ENCODE measurements at places on chromosomes 13 and 19.

DNA sequence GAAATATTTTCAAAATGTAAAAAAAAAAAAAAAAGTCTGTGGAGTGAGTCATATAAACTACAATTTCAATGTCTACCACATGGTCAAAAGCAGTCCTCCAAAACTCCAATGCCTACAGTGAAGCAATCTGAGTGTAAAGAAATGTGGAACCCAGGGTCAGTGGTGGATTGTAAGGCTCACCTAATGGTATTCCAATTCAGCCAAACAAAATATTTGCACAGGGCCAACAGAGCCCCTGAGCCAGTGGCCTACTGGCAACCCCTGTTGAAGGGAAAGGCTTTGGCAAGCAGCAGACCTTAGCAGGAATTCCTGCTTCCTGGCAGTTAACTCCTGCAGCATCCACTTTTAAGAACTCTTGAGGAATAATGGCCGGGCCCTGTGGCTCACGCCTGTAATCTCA is 3.4 kb downstream of the DNMT1 start:
- no peak for DNase-seq

DNA sequence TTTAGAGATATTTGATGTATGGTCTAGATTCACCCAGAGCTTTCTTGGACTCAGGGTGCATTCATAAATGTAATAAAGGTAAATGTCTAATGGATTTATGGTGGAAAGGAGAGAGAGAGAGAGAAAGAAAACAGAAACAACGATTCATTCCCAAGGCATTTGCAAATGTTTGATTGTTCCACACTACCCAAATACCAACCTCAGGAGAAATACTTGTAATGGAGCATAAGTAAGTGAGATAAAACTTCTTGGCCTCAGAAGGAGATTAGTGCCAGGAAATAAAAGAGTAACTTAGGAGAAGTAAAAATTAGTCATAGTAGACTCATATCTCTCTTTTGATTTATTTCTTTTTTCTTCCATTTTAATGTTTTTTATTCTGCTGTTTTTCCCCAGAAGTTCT is 40.6 kb upstream of the DGKH start:
- DNase-seq: no peak

- DNase-seq: no peak
Observed at GRCh38 chr13:67223742-67224141, 6.4 kb downstream of the PCDH9 start.

DNA sequence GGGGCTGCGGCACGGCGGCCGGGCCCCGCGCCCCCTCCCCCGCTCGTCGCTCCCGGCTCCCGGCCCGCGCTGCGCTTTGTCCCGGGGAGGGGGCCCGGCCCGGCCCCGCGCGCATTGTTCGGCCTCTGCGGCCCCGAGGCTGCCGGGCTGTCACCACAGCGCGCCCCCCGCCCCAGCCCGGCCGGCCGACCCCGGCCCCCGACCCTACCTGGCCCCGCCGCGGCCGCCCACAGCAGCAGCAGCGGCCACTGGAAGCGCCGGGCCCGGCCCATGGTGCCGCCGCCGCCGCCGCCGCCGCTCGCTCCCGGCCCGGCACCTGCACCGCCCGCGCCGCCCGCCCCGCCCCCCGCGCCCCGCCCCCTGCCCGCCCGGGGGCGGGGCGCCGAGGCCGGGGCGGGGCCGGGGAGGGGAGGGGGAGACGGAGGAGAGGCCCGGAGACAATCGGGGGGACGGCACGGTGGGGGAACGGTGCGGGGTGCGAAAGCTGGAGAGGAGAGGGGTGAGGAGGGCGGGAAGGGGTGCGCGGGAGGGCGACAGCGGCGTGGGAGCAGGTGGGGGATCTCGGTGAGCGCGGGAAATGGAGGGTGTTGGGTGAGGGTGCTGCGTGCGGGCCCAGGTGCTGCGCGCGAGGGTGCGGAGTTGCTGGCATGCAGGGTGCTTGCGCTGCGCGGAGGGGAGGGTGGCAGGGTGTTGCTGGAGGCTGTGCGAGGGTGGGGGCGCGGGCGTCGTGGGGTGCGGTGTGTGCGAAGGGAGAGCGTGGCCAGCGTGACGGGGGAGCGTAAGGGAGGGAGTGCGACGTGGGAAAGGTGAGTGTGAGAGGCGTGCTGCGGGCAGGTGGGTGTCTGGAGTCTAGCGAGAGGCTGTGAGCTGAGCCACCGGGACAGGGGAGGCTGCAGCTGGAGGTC is at the start of gene CADM4:
CADM4 (minus strand) TSS at position 332 of the 905 bp plus-strand sequence; CDS start at position 272, 60 bp downstream.
- no peak for DNase-seq

- DNase-seq: no peak
Observed at GRCh38 chr19:51122112-51122981, 2.4 kb upstream of the SIGLEC9 start.

DNA sequence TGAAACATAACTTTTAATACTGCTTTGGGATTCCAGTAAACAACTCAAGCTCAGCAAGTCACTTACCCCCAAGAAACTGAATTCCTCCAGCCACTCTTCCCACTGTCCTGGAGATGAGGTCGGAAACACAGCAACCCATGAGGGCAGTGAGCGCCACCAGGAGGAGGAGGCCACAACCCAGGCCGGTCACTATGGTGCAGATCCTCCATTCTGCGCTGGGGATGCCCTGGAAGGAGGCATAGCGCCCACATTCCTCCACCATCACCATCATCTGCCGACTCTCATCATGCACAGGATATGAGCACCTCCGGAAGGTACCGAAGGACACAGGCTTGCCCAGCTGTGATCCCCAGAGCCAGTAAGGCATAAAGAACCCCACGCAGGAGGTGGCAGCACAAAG is 2.2 kb downstream of the LHFPL6 start:
- DNase-seq: no peak

DNA sequence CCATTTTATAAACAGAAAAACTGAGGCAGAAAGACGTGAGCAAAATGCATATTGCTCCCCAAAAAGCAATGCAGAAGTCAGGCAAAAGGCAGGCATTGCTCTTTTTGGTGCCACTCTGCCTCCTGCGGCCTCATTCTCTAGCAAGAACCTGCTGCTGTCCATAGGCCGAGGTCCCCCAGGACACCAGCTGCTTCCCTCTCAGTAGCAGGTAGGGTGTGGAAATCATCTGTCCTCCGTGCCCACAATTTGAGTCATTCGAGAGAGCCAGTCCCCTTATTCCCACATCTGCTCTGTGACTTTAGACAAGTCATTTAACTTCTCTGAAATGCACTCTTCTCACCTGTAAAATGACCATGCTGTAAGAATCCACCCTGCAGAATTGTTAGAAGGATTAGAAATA is 50.0 kb downstream of the TNFRSF19 start:
- DNase-seq: no peak

GRCh38 chr13:19622193-19622592 is 11.3 kb upstream of the MPHOSPH8 start:
- DNase-seq: no peak

DNA sequence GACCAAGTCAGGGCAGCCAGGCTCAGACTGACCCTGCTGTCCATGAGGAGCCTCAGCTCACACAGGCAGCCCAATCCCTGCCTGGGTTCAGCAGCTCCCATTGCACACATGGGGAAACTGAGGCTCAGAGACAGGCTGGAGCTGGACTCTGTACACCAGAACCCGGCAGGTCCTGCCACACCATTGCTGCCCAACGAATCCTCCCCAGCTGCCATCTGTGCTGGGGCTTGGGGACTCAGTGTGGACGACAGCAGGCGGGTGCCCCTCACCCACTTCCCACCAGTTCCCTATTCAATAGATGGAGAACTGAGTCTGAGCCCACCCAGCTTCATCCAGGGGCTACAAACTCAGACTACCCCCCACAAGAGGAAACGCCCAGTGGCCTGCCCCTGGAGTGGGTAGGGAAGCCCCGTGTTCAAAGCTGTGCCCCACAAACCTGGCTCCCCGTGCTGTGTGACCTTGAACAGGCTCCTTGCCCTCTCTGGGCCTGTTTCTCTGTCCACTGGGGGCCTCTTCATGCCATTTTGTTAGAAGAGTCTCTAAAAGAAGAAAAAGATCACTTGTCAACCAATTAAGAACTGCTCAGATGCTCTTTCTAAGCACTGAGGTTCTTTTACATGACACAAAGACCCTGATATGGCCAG is 50.8 kb downstream of the AP1M1 start:
- no peak for DNase-seq

DNA sequence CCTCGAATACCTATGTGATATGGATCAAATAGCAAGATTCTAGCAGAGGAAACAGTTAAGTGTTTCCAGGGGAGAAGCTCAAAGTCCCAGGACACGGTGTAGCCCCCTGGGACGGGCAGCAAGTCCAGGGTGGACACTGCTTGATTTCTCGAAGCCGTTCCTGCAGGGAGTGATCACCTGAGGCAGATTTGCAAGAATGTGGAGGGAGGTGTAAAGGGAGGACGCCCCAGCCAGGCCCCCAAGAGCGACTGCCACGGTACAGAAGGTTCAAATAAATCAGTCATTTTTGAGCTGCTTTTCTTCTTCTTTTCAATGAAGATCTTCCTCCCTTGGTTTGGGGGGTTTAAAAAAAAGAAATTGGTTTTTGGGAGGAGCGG is 41.4 kb downstream of the KLF2 start:
- DNase-seq: no peak

- no peak for DNase-seq
Observed at GRCh38 chr13:112074139-112074865, 7.4 kb downstream of the SOX1 start.

GRCh38 chr13:55516610-55517009 is 1624.1 kb upstream of the PRR20A start:
- DNase-seq: no peak

Measured in GF-D8 (cell line).